ENCODE measurements at places on chromosomes 13 and 19.
A peak's percentile ranks its signal among the peaks of the same experiment; 100 is the strongest.

- no peak for DNase-seq
Measured at GRCh38 chr13:64819081-64819480, 2411.1 kb downstream of the PCDH9 start.

DNA sequence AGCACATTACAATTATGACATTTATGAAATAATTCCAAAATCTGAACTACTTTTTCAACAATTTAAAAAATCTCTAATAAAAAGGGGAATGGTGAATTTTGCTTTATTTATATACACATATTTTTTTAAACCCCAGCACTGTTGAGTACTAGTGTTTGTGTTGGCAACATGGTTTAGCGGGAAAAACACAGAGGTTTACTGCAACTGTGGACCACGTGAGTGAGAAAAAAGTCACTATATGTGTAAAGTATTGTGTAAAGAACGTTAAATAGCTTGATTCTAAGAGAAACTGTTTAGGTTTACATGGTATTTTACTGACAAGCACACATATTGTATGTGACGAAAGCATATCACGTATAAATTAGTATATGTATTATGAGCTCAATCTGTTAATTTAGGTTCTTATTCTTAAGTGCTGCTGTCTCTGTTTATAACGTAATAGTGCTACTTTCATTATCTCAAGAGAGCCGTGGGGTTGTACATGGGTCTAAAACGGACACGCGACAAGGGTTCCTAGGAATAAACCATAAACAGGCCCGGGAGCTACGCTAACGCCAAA, 617 bp downstream of the SKA3 start:
- peak; percentile 34 for DNase-seq

- DNase-seq: no peak
Measured at GRCh38 chr19:58560007-58560887, 1.8 kb upstream of the UBE2M start.

DNA sequence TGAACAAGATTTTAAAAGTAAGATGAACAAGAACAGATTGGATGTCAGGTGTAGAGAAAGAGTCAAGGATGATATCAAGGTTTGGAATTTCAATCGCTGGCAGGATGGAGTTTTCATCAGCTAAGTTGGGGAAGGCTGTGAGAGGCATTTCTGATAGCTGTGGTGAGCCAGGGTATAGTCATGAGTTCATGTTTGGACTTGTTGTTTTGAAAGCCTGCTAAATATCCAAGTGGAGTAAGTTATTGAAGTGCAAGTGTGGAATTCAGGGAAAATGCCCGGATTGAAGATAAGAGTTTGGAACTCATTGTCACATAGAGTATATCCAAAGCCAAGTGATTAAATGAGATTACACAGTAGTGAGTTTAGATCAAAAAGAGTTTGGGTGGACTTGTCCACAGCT, 11.0 kb upstream of the EPSTI1 start:
- DNase-seq: no peak

DNA sequence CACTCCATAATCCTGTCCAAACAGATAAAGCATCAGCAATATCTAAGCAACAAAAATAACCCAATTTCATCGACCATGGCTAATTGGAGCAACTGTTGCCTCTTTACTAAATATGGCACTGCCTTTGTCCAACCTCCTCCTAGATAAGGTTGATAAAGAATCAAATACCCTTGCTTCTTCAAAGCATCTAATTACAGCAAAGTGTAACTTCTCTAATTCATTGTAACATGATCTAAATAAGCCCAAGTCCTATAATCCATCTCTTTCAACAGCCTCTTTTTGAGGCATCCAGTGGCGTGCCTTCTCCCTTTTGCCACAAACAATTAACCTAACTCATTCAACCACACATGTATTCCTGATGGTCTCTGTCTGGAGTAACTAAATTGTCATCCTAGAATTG, 81.7 kb upstream of the KLHL1 start:
- DNase-seq: no peak

GRCh38 chr19:30387311-30388115, 15.3 kb downstream of the ZNF536 start:
- DNase-seq: no peak

- peak; percentile 62 for DNase-seq
Measured at GRCh38 chr19:38059897-38060296, 152.9 kb downstream of the SIPA1L3 start.

DNA sequence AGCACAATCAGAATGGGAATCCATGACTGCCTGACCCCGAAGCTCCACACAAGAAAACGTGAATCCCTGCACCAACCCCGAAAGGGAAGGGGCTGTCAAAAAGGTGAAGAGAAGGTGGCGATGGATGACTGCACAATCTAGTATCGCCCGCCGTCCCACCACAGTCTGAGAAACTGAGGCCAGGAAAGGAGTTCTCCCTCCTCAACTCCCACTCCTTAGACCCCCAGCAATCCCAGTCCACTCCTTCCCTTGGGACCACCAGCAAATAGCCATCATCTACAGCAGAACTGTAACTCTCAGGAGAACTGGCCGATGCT, 451 bp downstream of the NOSIP start:
- DNase-seq: no peak

DNA sequence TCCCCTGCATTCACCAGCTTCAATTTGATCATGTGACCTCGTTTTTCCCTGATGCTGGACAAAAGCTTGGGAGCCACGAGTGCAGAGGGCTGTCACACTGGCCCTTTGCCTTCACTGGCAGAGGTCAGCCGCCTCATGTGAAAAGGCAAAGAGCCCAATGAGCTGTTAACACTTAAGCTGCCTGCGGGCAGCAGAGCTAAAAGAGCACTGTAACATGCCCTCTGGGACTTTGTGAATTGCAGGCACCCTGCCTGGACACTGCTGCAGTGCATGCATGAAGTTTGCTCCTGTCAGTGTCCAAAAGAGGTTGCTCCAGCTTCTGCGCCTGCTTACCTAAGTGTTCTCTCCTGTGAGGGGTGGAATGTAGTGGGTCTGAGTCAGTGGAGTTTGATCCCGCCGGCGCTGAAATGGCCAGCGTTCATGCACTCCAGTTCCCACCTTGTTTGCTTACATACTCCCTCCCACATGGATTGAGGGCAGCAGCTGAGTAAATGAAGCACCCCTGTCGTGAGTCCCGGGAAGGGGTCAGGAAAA, 193.7 kb downstream of the RFC3 start:
- no peak for DNase-seq

GRCh38 chr19:5048091-5048726, 79.3 kb downstream of the KDM4B start:
- peak; percentile 36 for DNase-seq

DNA sequence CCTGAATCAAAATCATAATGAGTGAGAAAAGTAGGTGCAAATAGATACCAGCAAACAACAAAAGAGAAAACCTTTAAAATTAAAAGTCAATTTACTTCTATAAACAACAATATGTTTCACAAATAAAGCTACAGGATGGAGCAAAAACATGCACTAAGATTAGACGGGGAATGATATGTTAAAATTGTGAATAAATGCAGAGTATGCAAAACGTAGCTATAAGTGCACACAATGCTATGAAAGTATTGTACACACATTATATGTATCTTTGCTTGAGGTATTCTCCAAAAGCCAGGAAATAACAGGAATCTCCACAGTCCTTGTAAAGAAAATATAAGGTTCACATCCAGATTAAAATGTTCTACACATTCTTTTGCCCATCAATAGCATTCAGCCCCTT, 523.9 kb downstream of the EFNB2 start:
- no peak for DNase-seq

DNA sequence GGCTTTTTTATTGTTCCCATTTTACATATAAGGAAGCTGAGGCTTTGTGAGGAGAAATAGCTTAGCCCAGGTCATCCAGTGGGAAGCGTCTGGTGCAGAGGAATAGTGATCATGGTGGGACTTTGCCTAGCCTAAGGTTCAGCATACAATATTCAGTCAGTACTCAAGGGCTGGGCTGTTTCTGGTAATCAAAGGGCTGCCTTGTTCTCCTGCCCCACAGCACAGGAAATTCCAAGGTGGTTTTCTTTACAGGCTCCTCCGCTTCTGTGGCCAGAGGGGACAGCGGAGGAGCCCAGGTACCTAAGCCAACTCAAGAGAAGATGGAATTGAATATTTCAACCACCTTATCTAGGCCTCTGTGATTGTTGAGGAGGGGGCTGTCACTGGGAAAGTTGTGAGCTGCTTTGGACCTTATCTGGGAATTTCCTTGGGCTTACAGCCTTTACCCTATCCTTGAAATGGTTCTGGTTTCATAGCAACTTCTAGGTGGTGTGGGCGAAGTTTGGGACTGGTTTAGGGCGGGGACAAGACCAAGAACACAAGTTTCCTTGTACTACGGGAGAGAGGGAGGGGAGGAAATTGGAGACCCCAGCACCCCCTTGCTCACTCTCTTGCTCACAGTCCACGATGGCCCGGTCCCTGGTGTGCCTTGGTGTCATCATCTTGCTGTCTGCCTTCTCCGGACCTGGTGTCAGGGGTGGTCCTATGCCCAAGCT, at the start of gene MIA:
Gene MIA (plus strand): TSS at position 606 of the 716 bp plus-strand sequence. CDS start 22 bp downstream, at position 628.
- DNase-seq: no peak

DNA sequence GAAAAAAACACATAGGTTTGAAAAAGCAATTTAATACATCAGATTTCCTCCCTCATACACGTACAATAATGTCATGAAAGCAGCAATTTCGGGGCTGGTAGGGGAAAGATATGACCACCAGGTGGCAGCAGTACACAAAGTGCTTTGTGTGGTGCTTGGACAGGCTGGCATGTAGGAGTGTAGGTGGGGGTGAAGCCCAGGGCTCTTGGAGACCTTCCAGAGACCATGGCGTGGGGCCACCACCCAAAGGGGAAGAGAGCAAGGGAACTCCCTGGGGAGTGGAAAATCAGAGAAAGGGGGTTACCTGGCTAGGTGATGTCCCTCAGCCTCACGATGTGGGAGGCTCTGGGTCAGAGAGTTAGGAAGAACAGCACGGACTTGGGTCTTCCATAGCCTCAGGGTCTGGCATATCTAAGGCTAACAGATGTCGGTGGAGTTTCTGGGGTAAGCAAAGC, 11.8 kb upstream of the CCNA1 start:
- peak; percentile 94 for DNase-seq

GRCh38 chr13:87925006-87925405, 253.8 kb downstream of the SLITRK5 start:
- no peak for DNase-seq

DNA sequence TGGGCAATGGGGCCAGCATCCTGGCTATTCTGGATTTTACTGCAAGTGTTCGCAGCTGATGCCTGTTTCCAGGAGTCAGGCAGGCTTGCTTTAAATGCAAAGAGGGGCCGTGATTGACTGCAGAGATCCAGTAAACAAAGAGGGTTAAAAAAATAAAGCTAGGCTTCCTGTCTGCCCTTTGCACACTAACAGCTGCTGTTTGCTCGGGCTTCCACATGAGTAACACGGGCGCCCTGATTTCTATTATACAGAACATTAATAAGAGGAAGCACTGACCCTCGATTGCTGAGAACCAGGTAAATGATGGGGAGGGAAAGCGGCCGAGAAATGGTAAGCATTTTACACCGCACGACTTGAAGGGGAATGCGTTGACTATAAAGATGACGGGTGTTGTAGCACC, 254.2 kb upstream of the ZNF507 start:
- DNase-seq: no peak

DNA sequence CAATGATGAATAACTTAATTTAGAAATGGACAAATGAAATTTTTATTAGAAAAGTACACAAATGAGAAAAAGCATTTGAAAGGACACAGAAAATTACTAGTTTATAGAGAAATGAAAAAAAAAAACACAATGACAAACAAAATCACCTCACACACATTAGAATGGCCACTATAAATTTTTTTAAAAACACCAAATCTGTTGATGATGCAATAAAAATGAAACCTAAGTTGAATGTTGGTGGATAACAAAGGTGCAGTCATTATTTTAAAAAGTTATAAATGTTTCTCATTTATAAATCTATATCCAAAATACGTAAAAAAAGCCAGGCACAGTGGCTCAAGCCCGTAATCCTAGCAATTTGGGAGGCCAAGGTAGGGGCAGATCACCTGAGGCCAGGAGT, 20.8 kb downstream of the ZNF626 start:
- peak; percentile 18 for DNase-seq

Data from common myeloid progenitor, CD34-positive (primary cell).